Skin of body (tissue), 3 donors: ENCODE measurements at places on chromosomes 13 and 19. TPM values are rescaled to one million over a fixed set of nuclear protein-coding genes. Genes with fewer than 3 reads are reported as not detected.

Gene SOX1
- not detected for total RNA-seq

Gene ZNF541
- total RNA-seq = 0.10 TPM

Gene MAST1
- 0.49 TPM for total RNA-seq

Gene KIRREL2
- total RNA-seq = 0.10 TPM

Gene KCNRG
- 4.5 TPM for total RNA-seq

Gene GFY
- total RNA-seq = not detected

Gene CNN1
- total RNA-seq = 10.8 TPM

Gene RXFP2
- total RNA-seq = not detected

Gene FFAR2
- 0.99 TPM for total RNA-seq

Gene CYSLTR2
- 2.4 TPM for total RNA-seq

Gene PLA2G4C
- total RNA-seq = 5.9 TPM

DNA sequence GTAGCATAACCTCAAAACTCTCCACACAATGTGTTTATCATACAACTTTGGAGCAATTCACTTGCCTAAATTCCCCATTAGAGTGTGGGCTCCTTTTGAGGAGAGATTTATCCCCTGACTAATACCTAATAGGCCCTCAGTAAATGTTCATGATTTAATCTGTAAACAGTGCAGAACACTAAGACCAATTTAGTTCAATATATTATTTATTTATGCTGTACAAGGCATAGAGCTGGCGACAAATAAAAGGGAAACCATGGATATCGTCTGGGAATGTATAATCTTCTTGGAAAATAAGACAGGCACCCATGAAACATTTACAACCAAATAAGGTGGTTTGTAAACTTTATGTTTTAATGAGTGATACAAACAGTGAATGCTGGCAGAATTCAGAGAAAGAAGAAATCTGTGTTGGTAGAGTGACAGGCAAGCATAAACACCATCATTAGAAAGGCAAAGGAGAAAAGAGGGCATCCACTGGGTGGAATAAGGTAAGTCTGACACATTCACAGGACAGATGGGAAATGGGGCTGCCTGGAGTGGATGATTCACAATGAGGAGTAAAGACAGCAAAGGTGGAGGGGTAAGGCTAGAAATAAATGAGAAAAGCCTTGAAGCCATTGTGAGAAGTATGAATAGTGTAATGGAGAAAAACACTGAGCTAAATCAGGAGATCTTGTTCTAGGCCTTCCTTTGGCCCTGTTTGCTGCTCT lies 106.1 kb upstream of the MIR17HG start:
- no peak for DNase-seq

DNA sequence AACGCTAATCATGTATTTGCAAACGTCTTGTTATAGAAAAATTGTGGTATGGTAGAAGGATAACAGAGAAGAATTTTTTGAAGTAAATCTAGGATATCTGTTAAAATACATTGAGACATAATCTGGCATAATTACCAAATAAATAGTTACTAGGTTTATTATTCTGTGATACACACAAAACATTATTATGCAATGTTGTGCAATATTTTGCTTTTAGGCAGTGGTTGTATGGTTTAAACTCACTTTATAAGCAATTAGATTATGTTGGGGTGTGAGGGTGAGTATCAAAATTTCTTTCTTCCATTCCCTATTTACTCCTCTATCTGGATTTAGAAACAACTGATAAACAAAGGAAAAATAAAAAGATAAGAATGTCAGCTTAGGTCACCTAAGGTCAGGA lies 385.6 kb downstream of the SLITRK6 start:
- no peak for DNase-seq

DNA sequence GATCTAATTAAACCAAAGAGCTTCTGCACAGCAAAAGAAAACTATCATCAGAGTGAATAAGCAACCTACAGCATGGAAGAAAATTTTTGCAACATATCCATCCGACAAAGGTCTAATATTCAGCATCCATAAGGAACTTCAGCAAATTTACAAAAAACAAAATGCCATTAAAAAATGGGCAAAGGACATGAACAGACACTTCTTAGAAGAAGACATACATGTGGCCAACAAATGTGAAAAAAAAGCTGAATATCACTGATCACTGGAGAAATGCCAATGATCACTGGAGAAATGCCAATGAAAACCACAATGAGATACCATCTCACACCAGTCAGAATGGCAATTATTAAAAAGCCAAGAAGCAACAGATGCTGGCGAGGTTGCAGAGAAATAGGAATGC lies 32.5 kb downstream of the ZNF582 start:
- DNase-seq = no peak

DNA sequence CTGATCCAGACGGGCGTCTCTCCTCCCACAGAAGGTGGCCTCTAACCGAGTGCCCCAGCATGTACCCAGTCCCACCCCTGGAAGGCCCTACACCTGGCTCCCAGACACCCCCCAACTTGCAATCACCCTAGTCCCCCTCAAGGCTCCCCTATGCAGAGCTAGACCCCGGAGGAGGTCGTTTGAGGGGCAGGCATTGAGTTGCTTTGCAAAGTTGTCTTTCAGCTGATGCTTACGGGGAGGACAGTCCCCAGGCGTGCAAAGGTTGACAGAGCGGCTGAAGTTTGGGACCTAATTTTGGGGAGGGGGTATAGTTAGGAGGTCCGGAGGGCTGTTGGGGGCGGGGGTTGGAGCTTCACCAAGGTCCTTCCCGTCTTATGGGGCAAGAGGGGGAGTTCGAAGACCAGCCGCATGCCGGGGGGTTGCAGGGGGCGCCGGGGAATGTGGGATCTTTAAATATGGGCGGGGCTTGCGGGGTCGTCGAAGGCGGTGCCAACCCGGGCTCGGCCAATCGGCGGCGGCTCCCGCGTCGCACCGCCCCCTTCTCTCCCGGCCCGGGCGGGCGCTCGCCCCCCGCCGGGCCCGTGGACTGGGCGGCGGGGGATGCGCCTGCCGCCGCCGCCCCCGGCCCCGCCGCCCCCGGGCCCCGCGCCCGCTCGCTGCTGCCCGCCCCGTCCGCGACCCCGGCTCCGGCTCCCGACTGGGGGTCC lies at the start of gene KCNN1:
TSS of gene KCNN1 (plus strand) at position 558 of the 707 bp plus-strand sequence. CDS start 6,782 bp downstream, outside the sequence.
- DNase-seq = no peak

- no peak for DNase-seq
Measured at GRCh38 chr13:32726374-32727037, 140.3 kb downstream of the PDS5B start.

- no peak for DNase-seq
Measured at GRCh38 chr19:30407068-30407709, 35.0 kb downstream of the ZNF536 start.

DNA sequence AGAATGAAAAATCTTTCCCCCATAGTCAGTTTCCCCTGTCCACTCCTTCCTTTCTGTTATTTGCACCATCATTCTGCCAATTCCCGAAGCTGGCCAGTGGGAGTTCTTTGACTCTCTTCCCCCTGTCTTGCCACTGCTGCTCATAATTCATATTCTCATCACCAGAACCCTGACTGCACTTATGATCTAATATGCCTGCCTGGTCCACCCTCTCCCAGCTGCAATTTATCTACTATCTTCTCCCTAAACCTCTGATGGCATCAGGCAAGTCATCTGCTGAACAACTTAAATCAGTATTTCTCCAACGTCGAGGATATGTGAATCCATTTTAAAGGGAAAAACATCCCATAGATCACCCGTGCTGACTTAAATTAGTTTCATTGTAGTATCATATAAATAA lies 458.0 kb upstream of the GPC6 start:
- DNase-seq = no peak

- peak; percentile 12 for DNase-seq
Measured at GRCh38 chr19:55087542-55087901, 11.9 kb downstream of the EPS8L1 start.

GRCh38 chr13:64553411-64554129 lies 2676.6 kb downstream of the PCDH9 start:
- no peak for DNase-seq

DNA sequence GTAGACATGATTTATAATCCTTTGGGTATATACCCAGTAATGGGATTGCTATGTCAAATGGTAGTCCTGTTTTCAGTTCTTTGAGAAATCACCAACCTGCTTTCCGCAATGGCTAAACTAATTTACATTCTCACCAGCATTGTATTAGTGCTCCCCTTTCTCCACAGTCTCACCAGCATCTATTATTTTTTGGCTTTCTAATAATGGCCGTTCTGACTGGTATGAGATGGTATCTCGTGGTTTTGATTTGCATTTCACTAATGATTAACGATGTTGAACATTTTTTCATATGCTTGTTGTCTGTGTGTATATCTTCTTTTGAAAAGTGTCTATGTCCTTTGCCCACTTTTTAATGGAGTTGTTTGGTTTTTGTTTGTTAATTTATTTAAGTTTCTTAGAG lies 165.1 kb downstream of the PDS5B start:
- no peak for DNase-seq

- peak; percentile 34 for DNase-seq
Measured at GRCh38 chr13:53198736-53199135, 170.1 kb downstream of the OLFM4 start.

DNA sequence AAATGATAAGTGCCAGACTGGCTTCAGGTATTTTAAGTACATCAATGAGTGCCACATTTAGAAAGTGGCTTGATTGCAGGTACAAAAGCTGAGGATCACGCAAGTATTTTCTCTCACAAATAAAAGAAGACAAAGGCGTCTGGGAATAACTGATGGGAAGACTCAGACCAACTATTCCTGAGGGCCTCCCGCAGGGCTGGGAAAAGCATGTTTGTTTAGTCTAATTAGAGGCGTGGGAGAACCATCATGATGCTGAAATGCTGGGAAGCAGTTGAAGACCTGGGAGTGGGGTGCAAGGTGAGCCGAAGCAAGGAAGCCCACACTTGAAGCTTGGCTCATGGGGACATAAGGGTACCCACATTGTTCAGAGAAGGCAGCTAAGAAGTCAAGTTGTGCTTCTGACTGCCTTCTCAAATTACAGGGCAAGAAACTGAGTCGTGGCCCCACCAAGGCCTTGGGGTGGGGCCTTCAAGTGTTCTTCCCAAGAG lies 536.0 kb downstream of the MYO16 start:
- DNase-seq = no peak

DNA sequence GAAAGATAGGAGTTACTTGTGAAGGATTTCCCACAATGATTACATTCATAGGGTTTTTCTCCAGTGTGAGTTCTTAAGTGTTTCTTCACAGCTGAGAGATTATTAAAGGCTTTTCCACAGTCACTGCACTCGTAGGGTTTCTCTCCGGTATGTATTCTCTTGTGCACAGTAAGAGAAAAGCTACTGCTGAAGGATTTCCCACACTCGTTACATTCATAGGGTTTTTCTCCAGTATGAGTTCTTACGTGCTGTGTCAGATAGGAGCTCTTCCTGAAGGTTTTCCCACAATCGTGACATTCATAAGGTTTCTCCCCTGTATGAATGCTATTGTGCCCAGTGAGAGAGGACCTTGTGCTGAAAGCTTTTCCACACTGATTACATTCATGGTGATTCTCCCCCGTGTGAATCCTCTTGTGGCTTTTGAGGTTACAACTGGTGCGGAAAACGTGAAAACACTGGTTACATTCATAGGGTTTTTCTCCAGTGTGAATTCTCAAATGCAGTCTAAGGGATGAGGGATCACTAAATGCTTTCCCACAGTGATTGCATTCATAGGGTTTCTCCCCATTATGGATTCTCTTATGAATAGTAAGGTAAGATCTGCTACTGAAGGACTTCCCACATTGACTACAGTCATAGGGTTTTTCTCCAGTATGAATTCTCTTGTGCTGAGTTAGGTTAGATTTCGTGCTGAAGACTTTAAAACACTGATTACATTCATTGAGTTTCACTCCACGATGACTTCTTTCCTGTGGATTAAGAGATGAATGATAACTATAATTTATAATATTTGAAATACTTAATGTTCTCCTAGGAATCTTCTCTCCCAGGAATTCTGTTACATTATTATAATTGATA lies 20.6 kb downstream of the ZNF558 start:
- DNase-seq = no peak

GRCh38 chr19:35223084-35223790 lies 5.3 kb downstream of the FAM187B start:
- DNase-seq = no peak

DNA sequence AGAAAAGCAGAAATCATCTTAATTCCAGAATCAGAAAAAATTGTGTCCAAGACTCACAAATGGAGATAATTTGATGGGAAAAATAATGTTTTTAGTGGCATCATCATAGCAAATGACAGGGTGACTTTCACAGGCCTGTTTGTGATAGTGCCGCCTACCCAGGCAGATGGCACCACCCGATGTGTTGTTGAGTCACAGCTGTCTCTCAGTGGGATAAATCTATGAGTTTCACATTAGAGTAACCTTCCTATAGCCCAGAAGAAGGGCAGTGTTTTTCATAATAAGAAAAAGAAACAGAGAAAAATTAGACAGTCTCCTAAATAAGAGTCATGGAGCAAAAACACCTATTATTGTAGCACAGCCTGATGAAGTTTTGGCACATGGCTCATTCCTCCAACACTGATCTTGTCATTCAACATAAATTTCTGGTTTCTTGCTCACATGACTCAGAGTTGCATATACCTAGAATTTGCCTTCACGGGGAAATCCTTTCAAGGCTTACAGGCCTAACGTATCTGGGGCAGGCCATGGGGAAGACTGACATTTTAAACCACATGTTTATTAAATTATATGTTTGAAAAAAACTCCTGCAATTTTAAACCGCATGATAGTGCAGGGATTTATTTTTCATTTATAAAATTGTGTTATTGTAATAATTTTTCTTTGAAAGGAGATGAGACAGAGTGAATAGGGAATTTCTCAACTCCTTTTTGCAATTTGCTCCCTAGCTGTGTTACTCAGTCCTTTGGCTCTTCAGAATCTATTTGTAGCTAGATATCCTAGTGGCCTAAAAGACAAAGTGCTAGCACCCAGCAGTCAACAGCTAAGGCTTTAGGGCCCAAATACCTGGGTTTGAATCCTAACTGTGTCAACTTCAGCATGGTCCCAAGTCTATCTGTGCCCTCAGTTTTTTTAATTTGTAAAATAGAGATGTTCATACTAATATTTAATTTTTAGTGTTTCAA lies 393.7 kb downstream of the NDFIP2 start:
- no peak for DNase-seq

DNA sequence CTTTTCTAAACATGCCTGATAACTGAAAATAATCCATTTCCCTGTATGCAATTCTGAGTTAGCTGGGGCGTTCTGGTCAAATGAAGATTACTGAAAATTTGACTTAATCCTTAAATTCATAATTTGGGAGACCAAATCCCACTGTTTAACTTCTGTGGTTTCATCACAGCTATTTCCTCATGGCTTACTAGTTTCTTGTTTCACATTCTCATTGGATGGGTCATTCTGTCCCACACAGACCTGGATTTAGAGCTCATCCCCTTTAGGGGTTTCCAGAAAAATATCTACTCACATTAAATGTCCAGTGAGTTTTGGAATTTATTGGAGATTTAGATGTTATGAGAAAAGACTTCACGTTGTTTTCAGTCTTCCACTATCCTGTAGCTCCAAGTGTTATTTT lies 709.3 kb upstream of the KLHL1 start:
- DNase-seq = no peak

GRCh38 chr19:6413291-6413690 lies 11.3 kb downstream of the KHSRP start:
- DNase-seq = no peak

DNA sequence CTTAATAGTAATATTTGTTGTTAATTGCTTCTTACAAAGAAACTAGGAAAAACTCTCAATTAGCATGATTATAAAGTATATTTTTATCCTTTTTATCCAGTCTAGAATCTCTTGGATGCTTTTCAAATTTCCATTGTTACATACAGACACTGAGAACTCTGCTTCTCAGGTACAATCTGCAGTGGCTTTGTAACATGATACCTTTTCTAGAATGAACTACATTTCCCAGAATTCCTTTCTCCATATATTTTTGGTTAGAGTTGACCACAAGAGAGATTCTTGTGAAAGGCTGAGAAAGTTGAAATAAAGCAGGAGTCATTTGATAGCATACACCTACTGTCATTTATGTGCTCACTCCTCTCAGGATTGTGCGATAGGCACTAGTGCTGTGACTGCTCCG lies 148.6 kb downstream of the SLITRK6 start:
- DNase-seq = no peak
